Liver (tissue), 10 donors: ENCODE measurements at places on chromosomes 5 and 9. TPM values are rescaled to one million over a fixed set of nuclear protein-coding genes. Genes with fewer than 3 reads are reported as not detected.

ZSWIM6 gene
- total RNA-seq = 5.0 TPM

LMX1B gene
- not detected for total RNA-seq

DYNC2I2 gene
- 10.9 TPM for total RNA-seq

FLT4 gene
- total RNA-seq = 19.9 TPM

PCDHB3 gene
- 0.08 TPM for total RNA-seq

IFNB1 gene
- not detected for total RNA-seq

DNA sequence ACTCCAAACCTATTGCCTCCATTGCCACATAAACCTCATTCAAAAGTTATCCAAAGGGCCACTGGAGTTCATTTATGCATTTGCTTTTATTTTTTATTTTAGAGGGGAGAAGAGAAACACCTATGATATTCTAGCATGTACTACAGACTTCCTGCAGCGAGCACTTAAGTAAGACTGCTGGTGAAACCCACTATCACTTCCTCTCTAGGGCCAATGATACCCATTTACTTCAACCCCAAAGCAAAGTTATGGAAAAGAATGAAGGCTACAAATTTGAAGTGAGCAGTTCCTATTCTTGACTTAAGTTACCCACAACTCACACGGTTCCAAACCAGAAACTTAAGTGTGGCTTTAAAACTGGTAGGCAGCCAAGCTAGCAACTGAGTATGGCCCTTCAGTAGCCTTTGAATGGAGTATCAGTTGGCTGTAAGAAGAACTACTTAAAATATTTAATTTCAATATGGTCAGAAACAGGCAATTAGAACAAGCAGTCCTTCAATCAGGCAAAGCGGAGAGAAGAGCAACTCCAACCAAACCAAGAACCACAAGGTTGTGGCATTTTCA, 94.1 kb downstream of the GPR21 start:
- H3K27me3 ChIP-seq = no peaks in the 10 kb centered on the region
- DNase-seq = no peak
- H3K4me3 ChIP-seq = no peak overlapping the region
- peaks cover 2% of the 10 kb centered on the region for H3K4me1 ChIP-seq
- no peak overlapping the region for H3K27ac ChIP-seq

DNA sequence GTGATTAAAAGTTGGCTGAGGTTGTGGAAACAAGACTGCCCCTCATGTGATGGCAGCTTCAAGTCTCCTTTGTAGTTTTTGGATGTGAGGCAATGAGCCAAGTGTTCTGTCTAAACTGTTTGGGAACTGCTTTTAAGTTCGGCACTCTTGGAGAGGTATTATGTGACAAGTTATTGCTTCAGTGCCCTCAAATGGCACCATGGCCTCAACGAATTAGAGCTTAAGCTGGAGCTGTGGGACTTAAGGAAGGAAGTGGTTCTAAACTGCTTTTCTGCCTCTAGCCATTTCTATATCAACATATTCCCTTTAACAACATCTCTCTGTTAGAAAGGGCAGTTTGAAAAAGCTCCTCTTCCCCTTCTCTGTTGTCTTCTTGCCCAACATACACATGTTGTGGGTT, 227.7 kb downstream of the RFK start:
- DNase-seq = no peak
- no peaks in the 10 kb centered on the region for H3K36me3 ChIP-seq
- H3K4me3 ChIP-seq = no peak overlapping the region
- no peak overlapping the region for H3K27ac ChIP-seq
- H3K27me3 ChIP-seq = no peaks in the 10 kb centered on the region

- no peaks in the 10 kb centered on the region for H3K27me3 ChIP-seq
- H3K27ac ChIP-seq = peak overlapping the region; percentile 31
- peaks cover 15% of the 10 kb centered on the region for H3K4me1 ChIP-seq
- no peak overlapping the region for H3K4me3 ChIP-seq
Observed at GRCh38 chr9:136713550-136713949, 1.2 kb downstream of the DIPK1B start.

DNA sequence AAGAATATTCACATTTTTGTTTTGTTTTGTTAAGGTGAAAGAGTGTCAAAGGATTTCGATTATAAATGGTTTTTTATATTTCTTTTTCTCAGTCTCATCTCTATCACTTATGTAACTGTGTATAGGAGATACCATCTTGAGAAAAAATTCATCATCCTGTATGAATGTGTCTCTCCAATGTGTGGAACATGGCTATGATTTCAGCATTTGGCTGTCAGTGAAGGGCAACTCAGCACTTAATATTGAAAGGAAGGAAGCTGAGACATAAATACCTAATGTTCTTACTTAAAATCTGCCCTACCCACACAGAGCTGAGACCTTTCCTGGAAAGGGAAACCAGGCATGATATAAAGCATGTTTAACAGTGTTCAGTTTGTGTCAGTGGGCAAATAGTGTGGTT, 474.2 kb upstream of the RIOK2 start:
- no peak overlapping the region for H3K27ac ChIP-seq
- no peaks in the 10 kb centered on the region for H3K4me1 ChIP-seq
- H3K36me3 ChIP-seq = no peaks in the 10 kb centered on the region
- no peak for DNase-seq
- no peak overlapping the region for H3K4me3 ChIP-seq
- no peaks in the 10 kb centered on the region for H3K27me3 ChIP-seq

- no peaks in the 10 kb centered on the region for H3K4me1 ChIP-seq
- H3K36me3 ChIP-seq = no peaks in the 10 kb centered on the region
- no peak for DNase-seq
- no peaks in the 10 kb centered on the region for H3K27me3 ChIP-seq
- H3K4me3 ChIP-seq = no peak overlapping the region
- no peak overlapping the region for H3K27ac ChIP-seq
Observed at GRCh38 chr9:11148189-11148588, 535.4 kb upstream of the PTPRD start.

GRCh38 chr9:89145097-89145496, 33.5 kb downstream of the SHC3 start:
- H3K36me3 ChIP-seq = no peaks in the 10 kb centered on the region
- H3K27me3 ChIP-seq = no peaks in the 10 kb centered on the region
- no peaks in the 10 kb centered on the region for H3K4me1 ChIP-seq

DNA sequence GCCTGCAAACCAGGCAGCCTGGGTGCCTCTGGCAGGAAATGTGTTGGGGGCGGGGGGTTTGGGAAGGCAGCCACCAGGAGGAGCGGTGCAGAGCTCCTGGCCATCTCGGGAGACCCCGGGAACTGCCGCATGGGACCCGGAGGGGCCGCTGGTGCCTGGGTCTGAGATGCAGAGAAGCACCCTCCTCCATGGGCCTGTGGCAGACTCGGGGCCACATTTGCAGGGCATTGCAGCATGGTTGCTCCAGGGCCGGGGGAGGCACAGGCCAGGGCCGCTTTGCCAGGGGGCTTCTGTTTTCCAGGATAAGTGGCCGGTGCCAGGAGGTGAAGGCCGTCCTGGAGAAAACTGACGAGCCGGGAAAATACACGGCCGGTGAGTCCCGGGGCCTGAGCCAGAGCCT, 1.7 kb downstream of the LCN1 start:
- no peaks in the 10 kb centered on the region for H3K27me3 ChIP-seq
- no peaks in the 10 kb centered on the region for H3K36me3 ChIP-seq
- peak; percentile 26 for DNase-seq
- H3K4me3 ChIP-seq = no peak overlapping the region
- no peak overlapping the region for H3K27ac ChIP-seq
- H3K4me1 ChIP-seq = no peaks in the 10 kb centered on the region

DNA sequence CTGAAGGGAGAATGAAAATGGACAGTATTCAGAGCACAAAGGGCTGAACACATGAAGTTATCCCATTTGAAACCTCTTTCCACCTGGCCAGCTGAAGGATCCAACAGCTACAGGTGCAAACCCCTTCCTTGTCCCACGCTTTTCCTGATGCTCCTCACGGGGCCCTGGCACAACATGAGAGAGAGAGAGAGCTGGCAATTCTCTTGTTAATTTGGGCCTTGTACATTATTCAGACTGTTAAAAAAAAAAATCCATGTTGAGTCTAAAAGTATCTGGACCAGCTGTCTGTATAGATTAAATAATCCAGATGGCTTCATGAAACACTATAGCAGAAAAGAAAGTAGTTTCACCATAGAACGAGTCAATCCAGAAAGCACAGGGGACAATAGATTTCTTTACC, 74.1 kb downstream of the HMHB1 start:
- no peaks in the 10 kb centered on the region for H3K27me3 ChIP-seq
- DNase-seq = no peak
- H3K36me3 ChIP-seq = no peaks in the 10 kb centered on the region
- no peak overlapping the region for H3K27ac ChIP-seq
- H3K4me1 ChIP-seq = no peaks in the 10 kb centered on the region

DNA sequence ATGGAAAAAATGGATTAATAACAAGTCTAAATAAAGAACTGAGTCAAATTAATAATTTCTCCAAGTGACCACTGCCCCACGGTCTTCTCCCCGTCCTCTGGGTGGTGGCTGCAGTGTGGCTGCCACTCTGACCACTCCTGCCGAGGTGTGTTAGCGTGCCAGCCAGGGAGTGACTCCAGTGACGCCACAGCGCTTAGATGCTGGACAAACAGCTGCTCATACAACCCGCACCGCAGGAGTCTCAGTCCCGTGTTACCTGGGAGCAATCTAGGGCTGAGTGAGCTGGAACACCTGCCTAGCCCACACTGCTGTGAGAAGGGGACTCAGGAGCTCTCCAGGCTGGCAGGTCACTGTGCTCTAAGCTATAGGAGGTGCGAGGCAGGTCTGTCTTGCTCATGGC, 10.2 kb downstream of the MAPK9 start:
- no peak overlapping the region for H3K4me3 ChIP-seq
- no peaks in the 10 kb centered on the region for H3K4me1 ChIP-seq
- DNase-seq = no peak

GRCh38 chr5:94024620-94025019, 283.2 kb upstream of the POU5F2 start:
- H3K27me3 ChIP-seq = no peaks in the 10 kb centered on the region
- no peak overlapping the region for H3K4me3 ChIP-seq
- no peaks in the 10 kb centered on the region for H3K4me1 ChIP-seq
- H3K36me3 ChIP-seq = no peaks in the 10 kb centered on the region

DNA sequence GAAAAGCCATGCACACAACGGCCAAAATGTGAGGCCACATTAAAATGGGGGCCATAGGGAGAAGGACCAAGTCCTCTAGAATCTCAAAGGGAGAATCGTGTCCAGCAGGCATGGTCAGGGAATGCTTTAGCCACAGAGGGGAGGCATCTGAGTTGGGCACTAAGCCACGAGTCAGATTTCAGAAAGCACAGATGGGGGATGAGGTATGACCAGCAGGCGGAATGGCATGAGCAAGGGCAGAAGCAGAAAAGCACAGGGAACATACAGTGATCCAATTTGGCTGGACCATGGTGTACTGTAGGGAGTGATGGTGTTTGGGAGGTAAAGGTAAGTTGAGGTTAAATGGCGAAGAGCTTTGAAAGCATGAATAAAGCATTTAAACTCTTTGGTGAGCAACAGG, 214.6 kb downstream of the TLE1 start:
- no peaks in the 10 kb centered on the region for H3K4me1 ChIP-seq
- H3K4me3 ChIP-seq = no peak overlapping the region
- DNase-seq = no peak
- H3K27ac ChIP-seq = no peak overlapping the region

DNA sequence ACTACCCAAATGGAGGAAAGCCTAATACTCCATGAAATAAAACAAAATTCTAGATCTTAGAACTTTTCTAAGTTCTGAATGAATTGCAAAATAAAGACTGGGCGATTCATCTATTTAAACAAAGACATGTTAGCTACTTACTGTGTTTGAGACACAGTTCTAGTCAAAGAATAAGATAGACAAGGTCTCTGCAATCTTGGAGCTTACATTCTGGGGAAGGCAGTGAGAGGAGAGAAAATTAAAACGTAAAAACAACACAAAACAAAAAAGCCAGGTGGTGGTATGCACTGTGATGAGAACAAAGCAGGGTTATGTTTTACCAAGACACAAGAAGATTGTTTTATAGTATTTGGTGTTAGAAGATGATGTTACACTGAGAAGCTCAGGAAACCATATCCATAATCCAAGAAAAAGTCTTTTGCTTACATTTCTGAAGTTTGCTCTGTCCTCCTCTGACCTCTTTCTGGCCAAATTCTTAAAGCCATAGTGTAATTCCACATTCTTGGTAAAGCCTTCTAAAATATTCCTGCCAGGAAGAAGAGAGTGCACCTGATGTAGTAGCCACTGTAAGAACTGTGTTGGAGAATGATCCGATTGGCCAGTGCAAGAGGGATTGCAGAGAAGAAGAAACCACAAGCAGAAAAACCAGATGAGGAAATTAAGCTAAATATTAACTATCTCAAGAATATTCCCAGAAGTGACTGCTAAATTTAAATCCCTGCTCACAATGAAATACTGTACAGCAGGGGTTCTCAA, 218.4 kb downstream of the PCSK1 start:
- peak overlapping the region; percentile 68 for H3K4me3 ChIP-seq
- H3K27ac ChIP-seq = peak overlapping the region; percentile 60
- H3K27me3 ChIP-seq = no peaks in the 10 kb centered on the region
- no peak for DNase-seq

GRCh38 chr5:147854894-147855773, 23.4 kb upstream of the SCGB3A2 start:
- H3K4me3 ChIP-seq = no peak overlapping the region
- no peaks in the 10 kb centered on the region for H3K27me3 ChIP-seq
- no peak for DNase-seq
- H3K4me1 ChIP-seq = no peaks in the 10 kb centered on the region
- H3K36me3 ChIP-seq = no peaks in the 10 kb centered on the region
- no peak overlapping the region for H3K27ac ChIP-seq

DNA sequence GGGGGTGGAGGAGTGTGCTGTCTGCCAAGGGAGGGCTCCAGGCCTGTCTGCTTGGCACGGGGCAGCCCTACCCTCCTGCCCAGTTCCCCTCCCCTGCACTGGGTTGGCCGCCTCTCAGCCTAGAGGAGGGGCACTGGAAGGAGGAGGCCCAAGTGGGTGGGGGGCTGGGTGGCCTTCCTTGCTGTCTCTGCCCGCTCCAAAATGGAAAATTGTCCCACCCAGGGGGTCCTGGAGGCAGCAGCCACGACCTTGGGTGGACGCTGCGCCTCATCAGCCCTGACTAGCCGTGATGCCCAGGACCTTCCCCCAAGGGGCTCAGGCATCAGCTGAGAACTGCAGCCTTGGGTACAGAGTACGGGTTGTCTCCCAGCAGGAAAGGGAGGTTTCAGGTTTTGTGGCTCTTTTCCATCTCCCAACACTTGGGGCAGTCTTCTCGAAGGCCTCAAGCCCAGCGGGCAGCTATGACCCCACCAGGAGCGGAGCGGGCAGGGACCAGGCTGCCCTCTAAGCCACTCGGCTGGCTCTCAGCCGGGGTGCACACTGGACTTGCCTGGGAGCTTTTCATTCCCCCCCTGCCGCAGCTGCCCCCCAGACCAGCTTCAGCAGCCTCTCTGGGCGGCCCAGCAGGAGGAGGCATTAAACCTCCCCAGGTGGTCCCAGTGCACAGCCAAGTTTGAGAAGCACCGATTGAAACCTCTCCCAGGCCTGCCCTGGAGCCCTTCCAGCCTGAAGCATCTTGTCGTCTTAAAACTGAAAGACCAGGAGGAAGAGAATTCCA, 20.6 kb downstream of the NTNG2 start:
- peaks cover 5% of the 10 kb centered on the region for H3K27me3 ChIP-seq
- H3K4me1 ChIP-seq = no peaks in the 10 kb centered on the region
- no peak overlapping the region for H3K4me3 ChIP-seq
- no peaks in the 10 kb centered on the region for H3K36me3 ChIP-seq
- H3K27ac ChIP-seq = no peak overlapping the region
- no peak for DNase-seq
